Stimulated activated CD4-positive, alpha-beta T cell treated with anti-CD3 and anti-CD28 coated beads, Interleukin-4, amount 100 ng/mL, for 48 hours (primary cell): ENCODE measurements at places on chromosomes 6 and 20.
A peak's percentile ranks its signal among the peaks of the same experiment; 100 is the strongest.

DNA sequence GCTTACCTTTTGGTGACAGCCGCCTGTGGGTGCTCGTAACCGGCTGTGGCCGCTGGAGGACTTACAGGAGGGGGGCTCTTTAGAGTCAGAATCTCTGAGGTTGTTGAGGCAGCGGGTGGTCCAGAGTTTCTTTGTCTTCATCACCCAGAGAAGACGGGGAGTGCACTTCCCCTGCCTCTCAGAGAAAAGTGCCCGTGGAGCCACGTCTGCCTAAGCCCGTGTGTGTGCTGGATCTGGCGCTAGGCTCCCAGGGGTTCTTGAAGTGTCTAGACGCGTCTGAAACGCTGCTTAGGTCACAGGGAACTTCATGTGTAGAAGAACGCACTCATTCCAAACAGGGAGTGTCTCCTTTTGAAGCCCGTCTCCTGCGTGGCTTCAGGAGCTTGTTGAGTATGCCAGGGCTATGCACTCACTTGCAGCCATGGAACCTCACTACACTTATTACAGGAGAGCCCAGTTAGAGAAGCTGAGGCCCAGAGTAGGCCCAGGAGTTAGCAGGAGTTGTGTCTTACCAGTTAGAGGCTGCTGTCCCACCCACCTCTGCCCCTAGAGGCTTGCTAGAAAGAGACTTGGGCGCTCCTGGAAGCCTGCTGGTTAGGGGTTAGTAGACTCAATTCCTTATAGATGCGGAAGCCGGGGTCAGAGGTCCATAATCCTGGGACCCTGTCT is 1.3 kb downstream of the LSM14B start:
- DNase-seq: no peak

DNA sequence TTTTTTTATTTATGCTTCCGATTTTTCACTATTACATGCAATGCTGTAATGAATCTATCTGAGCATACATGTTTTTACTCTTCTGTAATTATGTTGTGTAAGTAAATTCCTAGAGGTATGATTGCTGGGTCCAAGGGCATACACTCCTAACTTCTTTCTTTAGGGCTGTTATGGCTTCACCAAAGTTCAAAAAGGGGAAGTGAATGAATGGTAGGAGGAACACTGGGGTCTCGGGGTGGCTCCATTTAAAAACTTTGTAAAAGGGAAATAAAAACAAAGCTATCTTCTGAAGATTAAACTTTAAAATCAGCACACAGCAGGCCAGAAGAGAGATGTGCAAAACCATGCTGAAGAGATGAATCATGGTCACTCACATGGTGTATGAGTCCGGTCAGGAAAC is 289.1 kb upstream of the SUPT3H start:
- no peak for DNase-seq

DNA sequence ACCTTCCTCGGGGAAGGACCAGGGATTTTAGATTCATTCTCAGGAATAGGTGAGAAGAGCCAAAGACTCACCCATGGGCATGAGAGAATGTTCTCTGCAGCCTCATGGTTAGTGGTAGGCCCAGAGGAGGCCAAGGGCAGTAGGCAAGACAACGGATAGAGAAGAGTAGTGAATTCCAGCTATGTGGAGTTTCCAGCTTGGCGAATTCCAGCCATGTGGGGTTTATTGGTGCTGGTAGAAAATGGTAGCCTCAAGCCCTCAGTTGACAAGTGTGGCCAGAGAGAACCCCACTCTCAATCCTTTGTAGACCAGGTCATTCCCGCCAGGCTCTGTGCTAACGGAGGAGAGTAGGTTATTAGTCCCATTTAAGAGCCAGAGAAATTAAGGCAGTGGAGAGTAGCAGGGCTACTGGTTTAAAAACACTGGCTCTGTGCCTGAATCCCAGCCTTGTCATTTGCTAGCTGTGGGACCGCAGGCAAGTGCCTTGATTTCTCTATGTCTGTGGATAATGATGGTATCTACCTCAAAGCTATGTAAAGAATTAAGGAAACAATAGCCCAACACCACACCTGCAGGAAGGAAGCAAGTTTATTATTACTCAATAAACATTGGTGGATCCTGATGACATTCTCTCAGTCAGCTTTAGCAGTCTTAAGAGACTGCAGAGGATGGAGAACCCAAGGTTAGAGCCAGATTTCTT is 2.0 kb upstream of the SLC9A8 start:
- DNase-seq: no peak

DNA sequence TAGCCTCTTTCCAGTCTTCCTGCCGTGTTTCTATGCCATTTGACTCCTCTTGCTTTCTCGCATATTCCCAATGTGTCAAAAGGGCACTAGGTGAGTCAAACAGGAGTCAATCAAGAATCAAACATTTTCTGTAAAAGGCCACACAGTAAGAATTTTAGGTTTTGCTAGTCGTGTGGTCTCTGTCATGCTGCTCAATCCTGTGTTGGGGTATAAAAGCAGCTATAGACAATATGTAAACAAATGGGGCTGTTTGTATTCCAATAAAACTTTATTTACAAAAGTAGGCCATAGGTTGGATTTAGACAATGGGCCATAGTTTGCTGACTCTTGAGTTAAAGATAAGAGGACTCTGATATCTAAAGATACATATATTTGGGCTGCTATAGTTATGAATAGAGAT is 235.4 kb upstream of the BTBD3 start:
- no peak for DNase-seq

- no peak for DNase-seq
Observed at GRCh38 chr6:74976701-74977100, 229.2 kb downstream of the COL12A1 start.

DNA sequence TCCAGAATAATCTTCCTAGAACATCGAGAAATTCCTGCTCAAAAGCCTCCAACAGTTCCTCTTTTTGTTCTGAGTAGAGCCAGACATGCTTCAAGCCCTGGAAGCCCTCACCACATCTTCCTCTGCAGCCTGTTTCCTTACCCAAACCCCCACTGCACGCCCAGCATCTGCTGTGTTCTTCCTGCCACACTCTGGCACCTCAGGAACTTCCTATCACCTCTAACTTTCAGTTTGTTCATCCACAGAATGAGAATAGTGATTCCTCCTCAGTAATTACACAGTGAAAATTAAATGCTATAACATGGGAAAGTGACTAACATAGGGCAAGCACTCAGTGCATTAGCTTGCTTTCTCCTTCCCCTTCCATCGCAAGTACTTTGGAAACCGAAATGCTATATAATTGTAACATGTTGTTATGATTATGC is 26.3 kb downstream of the C6orf89 start:
- peak; percentile 42 for DNase-seq

- DNase-seq: peak; percentile 55
Observed at GRCh38 chr20:46681032-46681854, 8.0 kb downstream of the TP53RK start.

GRCh38 chr6:108764580-108764950 is 83.7 kb upstream of the ARMC2 start:
- no peak for DNase-seq

GRCh38 chr6:46530896-46531295 is 39.6 kb upstream of the RCAN2 start:
- DNase-seq: no peak

- no peak for DNase-seq
Observed at GRCh38 chr6:148854992-148855391, 108.2 kb downstream of the UST start.
